ENCODE measurements at places on chromosomes 11 and 22. TPM values are rescaled to one million over a fixed set of nuclear protein-coding genes. Genes with fewer than 3 reads are reported as not detected.

DNA sequence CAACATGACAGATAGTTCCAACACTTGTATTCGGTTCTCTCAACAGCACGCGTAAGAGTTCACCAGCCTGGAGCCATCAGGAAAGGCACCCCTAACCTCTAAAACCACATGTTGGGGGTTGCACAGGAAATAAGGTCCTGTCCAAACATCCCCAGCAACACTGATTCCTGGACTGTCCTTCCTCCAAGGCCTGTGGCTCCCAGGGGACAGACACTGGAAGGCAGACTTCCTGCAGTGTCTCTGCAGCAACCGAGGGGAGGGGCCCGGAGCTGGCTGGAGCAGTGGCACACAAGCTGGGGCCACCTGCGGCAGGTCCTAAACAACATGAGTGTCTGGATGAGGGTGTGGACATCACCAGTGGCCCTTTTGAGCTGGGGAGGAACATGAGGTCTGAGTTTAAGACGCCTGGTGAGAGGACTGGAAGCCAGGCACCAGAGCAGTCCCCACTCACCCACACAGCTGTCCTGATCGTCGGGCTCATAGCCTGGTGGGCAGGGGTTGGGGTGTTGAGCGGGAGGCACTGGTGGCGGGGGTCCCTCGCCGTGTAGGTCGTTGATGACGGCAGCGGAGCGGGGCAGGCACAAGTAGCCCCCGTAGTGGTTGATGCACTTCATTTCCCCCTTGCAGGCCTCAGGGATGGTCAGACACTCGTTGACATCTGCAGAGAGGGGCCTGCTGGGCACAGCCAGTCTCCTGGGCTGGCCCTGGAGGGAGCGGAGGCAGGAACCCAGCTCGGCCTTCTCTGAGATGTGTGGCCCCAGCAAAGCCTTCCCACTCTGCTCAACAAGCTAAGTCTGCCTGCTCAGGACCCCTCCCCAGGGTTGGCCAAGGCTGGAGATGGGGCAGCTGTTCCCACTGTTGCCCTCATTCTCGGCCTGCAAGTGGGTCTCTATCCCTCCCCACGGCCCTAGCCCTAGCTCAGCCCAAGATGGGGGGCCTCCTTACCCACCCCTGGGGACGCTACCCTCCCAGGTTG, 1.6 kb downstream of the EFEMP2 start:
- DNase-seq, result no peak

GRCh38 chr11:122336706-122337105, 220.7 kb upstream of the BLID start:
- no peak for DNase-seq

GRCh38 chr11:68038226-68038717, 553 bp upstream of the TCIRG1 start:
- no peak for DNase-seq

- DNase-seq, result no peak
Measured at GRCh38 chr11:119332111-119332765, 2.1 kb upstream of the RNF26 start.

DNA sequence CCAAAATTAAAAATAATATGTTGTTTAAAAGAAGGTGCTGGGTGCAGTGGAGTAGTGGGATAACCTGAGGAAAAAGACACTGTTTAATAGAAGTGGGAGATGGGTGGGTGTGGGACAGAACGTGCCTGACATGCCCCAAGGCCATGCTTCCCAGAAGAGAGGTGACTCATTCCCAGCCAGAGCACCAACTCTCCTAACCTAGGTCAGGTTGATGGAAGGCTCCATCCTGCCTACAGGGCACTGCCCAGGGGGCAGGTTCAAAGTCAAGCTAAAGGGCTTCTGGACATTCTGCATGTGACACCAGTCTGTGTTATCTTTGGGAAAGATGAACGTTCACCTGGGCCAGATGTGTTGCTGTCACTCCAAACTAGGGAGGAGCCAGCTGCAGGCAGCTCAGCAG, 453.1 kb downstream of the SOX6 start:
- peak; percentile 51 for DNase-seq

- peak; percentile 61 for DNase-seq
Measured at GRCh38 chr11:44573333-44573732, 7.9 kb downstream of the CD82 start.

- no peak for DNase-seq
Measured at GRCh38 chr22:44338906-44339305, 26.2 kb upstream of the SHISAL1 start.

Gene NXPE4
- not detected for total RNA-seq
